Amniotic epithelial cell (primary cell): ENCODE measurements at places on chromosomes 12 and 14.

DNA sequence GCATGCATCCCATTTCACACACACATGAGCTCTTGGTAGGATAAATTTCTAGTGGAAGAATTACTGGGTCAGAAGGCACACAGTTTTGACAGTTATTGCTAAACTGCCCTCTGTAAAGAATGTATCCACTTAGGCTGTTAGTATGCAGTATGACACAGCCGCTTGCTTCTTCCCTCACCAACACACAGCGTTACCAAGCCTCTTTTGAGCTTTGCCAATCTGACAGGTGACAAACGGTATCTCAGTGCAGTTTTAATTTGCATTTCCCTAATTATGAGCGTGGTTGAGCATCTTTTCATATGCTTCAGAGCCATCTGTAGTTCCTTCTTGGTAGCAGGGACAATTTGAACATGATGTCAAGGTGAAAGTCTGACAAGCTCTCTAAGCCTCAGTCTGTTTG is 42.9 kb downstream of the HRK start:
- no peak for DNase-seq

DNA sequence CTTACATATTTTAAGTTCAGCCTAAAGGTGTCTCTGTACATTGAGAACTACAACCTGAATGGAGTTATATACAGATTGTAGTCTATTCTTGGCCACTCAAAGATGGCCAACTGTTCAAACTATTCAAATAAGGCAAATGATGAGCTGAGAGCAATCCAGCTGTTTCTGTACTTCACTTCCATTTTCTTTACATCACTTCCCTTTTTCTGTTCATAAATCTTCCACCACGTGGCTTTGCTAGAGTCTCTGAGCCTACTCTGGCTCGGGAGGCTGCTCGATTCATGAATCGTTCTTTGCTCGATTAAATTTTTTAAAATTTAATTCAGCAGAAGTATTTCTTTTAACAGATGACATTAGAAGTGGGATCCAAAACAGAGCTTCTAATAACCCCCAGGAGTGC is 879.7 kb downstream of the GALC start:
- no peak for DNase-seq

DNA sequence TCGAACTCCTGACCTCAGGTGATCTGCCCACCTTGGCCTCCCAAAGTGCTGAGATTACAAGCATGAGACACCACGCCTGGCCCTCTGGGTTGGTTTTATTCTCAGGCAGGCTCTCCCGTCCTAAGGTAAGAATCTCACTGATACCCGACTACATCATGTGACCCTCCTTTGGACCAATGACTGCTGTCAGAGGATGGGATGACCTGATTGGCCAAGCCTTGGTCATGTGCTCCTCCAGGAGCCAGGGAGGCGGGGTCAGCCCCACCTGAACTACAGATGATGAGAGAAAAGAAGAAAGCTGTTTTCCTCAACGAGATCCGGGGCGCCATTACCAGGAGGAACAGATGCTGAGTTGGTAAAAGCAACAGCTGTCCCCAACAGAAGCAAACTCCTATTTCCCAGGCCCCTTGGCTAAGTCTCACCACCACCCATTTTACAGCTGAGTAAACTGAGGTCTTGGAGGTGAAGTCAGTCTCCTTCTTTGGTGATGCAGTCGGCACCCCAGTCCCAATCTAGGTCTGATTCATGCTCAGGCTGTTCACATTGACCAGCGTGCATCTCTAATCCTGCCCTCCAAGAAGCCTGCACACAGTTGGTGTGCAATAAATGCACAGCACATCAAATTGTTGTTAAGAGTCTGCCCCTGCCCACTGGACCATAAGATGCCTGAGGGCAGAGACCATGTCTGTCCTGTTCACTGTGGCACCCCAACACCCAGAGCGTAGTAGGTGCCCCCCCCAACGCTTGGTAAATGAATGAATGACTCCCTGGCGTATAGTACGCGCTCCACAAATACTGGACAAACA is 118.8 kb downstream of the SCARB1 start:
- DNase-seq: no peak

DNA sequence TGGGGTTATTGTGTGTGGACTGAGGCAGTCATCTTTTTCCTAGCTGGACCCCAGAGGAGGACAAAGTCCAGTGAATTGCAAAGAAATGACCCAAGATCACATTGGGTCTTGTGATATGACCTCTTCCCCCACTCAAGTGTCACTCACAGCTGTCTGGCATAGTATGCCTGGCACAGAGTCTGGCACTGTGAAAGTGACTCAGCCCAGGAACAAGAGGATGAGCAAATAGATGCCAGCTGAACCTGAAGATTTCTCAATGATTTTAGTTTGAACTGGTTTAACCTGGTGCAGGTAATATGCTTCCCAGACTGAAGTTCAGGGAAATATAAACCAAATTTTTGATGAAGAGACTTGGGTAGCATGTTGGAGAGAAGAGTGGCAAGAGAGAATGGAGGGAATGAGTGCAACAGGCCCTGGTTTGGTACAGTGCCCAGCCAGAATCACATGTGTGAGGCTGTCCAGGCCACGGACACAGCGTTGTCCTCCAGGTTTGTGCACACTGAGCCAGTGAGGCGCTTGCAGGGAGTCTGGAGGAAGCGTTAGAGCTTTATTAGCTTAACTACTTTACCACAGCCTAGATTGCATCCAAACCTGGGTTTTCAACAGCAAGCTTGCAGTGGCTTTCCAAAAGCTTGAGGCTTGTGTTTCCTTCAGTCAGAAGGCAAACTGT is 332.9 kb downstream of the NUAK1 start:
- DNase-seq: no peak

DNA sequence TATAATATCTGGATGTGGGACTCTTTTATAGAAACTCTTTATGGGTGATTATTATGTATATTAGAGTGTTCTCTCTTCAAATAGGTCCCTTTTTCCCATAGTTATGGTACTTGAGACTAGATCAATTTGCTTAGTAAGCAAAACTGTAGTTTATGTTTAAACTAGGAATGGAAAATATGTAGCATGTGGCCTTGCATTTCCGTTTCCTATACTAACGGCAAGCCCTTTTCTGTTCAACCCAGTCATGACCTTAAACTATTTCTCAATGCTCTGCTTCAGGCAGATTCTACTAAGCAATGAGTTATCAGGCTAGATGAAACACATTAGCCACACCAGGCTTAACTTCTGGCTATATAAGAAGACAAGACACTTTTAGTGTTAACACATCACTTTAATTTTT is 84.6 kb downstream of the OTOGL start:
- peak; percentile 61 for DNase-seq

DNA sequence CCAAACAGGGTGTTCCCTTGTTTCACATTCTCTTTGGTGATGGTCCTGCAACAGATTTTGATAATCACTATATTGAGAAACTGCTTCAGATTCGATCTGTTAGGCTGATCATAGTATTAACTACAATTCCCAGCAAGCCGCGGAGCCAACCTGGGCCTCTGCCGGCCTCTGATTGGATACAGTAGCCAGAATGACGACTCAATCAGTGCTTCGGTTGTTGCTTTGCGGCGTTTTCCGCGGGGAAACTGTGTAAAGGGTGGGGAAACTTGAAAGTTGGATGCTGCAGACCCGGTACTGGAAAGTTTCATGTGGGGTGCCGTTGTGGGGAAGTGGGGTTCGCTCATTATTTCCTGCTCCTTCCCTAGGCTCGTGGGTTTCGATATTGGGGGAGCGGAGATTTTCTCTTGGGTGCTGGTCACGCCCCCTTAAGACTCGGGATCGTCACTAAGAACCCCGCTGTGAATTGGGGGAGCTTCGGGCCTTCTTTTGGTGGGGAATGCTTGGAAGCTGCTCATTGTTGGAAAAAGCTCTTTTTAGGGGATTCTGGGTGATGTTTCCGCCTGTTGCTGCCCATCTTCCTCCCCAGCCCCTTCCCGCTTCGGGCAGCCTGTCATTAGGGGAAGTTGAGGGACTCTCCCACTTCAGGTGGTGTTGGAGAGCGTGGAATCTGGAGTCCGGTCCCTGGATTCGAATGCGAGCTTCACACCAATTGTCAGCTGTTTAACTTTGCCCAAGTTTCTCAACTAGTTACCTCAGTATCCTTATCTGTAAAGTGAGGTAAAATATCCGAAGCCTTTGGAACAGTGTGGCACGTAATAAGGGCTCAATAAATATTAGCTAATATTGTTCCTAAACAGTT is at the start of gene RAD51B:
Gene RAD51B (plus strand): TSS at position 217 of the 859 bp plus-strand sequence.
- DNase-seq: peak; percentile 73

DNA sequence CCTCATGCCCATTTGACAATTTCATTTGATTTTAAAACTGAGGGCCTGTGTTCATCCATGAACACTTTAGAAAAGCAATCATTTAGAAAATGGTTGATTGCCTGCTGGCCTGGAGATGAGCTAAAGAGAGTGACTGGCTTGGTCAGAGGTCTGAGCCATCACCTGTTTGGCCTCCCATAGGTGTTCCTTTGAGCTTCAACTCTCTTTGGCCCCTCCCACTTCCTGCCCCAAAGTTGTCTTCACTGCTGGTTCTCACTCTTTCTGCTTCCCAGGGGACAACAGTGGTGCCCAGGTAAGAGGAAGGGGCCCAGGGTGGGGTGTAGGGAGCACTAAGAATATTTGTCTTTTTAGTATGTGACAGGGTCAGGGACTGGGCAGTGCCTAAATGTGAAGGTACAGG is 4.9 kb upstream of the TCP11L2 start:
- DNase-seq: no peak

GRCh38 chr12:71578694-71579258 is 84.9 kb downstream of the ZFC3H1 start:
- no peak for DNase-seq

DNA sequence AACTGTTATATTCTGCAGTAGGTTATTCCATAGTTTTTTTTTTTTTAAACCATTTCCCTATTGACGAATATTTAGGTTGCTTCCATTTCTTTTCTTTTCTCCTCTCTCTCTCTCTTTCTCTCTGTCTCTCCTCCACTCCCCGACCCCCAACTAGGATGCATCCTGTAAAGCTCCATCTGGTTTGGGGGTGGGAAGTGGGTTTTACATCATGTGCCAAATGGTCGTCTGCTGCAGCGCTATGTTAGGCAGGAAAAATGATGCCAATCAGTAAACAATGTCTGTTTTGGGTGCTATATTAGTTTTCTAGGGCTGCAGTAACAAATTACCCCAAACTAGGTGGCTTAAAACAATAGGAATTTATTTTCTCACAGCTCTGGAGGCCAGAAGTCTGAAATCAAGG is 465.0 kb downstream of the AACS start:
- DNase-seq: no peak
